ENCODE measurements at places on chromosomes 11 and 22. TPM values are rescaled to one million over a fixed set of nuclear protein-coding genes. Genes with fewer than 3 reads are reported as not detected.
A peak's percentile ranks its signal among the peaks of the same experiment; 100 is the strongest.

DNA sequence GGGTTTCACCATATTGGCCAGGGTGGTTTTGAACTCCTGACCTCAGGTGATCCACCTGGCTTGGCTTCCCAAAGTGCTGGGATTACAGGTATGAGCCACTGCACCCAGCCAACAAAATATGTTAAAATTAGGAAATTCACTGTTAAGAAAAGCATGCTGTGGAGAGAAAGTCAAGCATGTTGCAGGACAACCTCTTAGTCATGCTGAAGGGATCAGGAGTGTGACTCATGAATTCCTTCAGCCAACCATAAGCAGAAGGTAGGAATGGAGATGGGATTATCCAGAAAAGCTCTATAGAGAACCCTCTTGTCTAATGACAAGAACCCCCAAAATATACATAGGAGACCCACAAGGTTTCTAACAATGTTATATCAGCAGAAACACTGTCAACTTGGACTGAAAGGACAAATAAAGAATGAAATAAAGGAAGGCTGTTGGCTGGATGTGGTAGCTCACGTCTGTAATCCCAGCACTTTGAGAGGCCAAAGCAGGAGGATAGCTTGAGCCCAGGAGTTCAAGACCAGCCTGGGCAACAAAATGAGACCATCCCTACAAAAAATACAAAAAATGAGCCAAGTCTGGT, 16.0 kb downstream of the MRTFA start:
- no peak for DNase-seq

- DNase-seq = no peak
Measured at GRCh38 chr11:65896034-65896999, 3.9 kb downstream of the FOSL1 start.

DNA sequence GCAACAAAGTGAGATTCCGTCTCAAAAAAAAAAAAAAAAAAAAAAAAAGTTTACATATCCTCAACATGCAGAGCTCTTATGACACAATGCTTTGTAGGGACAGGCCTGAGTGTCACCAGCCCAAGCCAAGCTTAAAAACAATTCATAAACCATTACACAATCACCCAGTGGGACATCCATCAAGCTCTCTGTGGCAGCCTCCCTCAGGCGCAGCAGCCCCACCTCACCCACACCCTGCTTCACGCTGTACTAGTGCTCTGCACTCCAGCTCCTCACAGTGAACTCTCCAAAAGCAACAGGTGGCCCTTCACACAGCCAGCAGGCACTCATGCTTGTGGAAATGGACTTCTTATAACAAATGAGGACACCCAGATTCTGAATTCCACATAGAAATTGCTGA, 3.5 kb upstream of the FOXRED2 start:
- no peak for DNase-seq

DNA sequence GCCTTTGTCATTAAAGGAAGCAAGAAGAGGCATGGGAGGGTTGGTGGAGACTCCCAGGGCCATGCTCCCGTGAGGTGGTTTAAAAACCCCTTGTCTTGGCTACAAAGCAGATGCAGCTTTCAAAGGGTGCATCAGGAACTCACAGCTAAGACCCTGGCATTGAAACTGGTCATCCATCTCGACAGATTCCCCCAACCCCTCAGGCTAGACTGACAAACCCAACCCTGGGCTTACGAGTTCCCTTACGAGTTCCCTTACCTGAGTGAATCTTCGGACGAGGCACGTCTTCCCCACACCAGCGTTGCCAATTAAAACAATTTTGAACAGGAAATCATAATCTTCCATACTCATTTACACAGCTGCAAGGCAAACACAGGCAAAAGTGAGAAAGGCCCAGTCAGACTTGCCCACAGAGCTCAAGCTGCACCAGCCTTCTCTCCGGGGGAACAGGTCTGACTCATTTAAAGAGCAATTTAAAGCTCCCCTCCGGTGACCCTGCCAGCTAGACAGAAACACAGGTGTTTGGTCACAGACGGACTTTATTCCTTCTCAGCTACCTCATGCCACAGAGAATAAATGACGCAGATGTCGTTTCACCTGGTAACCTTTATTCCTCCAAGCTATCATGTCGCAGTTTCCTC, 74.6 kb downstream of the RAB30 start:
- DNase-seq = peak; percentile 80

DNA sequence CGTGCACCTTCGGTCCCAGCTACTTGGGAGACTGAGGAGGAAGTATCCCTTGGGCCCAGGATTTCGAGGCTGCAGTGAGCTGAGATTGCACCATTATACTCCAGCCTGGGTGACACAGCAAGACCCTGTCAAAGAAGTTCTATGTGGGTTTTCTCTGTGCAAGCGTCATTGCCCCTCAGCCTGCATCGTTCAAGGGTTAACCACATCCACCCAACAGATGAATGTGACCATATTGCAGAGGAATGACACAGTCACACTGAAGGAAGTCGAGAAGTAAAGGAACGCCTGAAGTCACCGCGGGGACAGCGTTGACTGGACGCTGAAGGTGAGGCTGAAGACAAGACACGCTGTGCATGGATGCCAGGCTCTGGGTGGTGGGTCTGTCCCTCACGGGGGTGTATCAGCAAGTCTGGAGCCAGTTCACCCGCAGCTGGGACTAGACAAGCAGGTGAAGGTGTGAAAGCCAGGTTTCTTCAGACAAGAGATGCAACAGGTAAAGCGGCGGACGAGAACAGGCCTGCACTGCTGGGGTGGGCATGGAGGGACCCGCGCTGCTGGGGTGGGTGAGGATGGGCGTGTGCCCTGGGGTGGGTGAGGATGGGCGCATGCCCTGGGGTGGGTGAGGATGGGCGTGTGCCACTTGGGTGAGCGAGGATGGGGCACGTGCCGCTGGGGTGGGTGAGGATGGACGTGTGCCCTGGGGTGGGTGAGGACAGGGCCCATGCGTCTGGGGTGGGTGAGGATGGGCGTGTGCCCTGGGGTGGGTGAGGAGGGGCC, 36.5 kb upstream of the TOLLIP start:
- no peak for DNase-seq

DNA sequence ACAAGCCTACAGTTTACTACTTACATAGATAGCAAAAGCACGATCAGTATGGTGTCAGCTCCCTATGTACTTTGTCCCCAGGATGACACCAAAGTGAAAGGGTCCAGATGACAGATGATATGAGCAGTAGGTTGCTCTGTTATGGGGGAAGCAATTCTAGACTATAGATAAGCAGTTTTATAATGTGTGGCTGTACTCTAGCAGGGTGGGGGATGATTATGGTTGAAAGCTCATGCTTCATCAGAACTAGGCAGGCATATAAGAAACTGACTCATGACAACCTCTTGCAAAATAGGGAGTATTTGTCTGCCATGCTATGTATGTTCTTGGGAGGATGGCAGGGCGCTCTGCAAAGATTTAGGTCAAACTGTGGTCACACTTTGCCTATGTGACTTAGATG, 158.2 kb upstream of the ZBED5 start:
- no peak for DNase-seq

GRCh38 chr11:79174045-79175008, 266.5 kb downstream of the TENM4 start:
- DNase-seq = no peak

- no peak for DNase-seq
Measured at GRCh38 chr22:39819429-39819828, 74.1 kb downstream of the ENTHD1 start.

- DNase-seq = no peak
Measured at GRCh38 chr22:19398206-19398605, 33.3 kb downstream of the HIRA start.

DNA sequence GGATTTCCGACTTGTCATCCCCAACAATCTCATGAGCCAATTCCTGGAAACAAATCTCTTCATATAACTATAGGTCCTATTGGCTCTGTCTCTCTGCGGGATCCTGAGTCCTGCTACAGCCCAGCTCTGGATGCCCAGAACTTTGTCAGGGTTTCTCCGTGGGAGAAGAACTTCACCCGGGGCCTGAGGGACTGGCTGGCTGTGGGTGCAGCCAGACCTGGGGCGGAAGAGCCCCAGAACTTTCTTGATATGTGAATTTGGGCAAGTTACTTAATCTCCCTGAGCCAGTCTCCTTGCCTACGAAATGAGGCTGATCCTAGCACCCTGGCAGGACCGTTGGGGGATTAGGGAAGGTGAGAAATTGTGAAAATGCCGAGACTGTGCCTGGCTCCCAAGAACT, 6.6 kb upstream of the TRIM29 start:
- DNase-seq = no peak

DNA sequence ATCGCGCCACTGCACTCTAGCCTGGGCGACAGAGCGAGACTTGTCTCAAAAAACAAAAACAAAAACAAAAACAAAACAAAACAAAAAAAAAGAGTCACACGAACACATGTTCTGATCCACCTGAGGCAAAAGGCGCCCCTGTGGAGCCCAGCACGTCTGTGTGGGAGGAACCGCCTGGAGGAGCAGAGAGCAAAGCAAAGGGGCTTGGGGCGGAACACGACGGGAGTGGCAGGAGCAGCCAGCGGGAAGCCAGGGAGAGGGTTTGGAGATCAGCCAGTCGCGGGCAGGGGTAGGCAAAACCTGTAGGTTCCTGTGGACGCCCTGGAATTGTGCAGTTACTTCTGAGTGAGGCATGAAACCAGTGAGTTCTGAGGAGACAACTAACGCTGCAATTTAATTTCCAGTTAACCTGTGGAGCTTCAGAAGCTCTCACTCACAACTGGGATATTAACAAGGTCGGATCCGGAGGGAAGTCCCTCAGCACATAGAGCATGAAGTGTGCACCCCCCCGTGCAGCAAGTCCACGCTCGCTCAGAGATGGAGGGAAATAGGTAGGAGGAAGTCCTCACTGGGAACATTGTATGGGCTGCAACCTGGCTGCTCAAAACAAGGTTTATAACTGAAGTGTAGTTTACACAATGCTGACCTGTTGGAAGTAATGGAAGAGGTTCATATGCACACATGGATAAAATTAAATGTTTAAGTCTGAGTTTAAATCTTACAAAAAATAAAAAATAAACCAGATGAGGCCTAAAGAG, 13.2 kb upstream of the USP18 start:
- no peak for DNase-seq

- DNase-seq = no peak
Measured at GRCh38 chr22:44759430-44760310, 7.3 kb downstream of the ARHGAP8 start.

GRCh38 chr11:22556381-22556780, 69.2 kb downstream of the FANCF start:
- no peak for DNase-seq

DNA sequence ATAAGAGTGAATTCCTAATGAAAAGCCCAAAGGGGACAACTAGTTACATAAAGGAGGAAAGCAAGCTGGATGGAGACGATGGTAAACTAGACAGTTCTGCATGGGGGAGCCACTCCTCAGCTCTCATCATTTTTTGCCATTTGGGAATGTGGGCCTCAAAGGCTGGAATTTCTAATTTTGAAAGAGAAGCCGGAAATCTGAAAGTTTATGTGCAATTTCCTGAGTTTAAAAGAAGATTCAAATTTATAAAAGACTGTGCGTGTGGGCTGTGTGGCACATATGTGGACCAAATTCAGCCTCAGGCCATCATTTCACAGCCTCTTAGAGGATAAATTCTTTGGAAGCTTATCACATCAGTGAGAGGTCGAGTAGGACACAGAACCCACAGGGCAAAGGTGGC, 18.3 kb upstream of the CRY2 start:
- DNase-seq = no peak

- DNase-seq = no peak
Measured at GRCh38 chr11:7170431-7170830, 81.3 kb upstream of the SYT9 start.

GRCh38 chr11:116109228-116109627, 605.0 kb upstream of the CADM1 start:
- DNase-seq = no peak

- DNase-seq = no peak
Measured at GRCh38 chr11:96949464-96949863, 559.7 kb downstream of the JRKL start.

Gene GDPD4
- not detected for total RNA-seq

Gene POU2AF1
- 3.7 TPM for total RNA-seq

Gene MALAT1
- total RNA-seq = 21,668 TPM

Gene RGL4
- total RNA-seq = 1.1 TPM

Gene MMP12
- total RNA-seq = not detected

Gene MS4A8
- total RNA-seq = 22.9 TPM

Gene MGAT3
- total RNA-seq = 1.2 TPM

Gene ANO5
- 15.2 TPM for total RNA-seq

Gene CD3G
- 5.4 TPM for total RNA-seq

Gene NTM
- total RNA-seq = 2.1 TPM

Gene DDTL
- total RNA-seq = not detected

Gene SLC43A1
- total RNA-seq = 30.4 TPM

Measured in transverse colon (tissue), 4 donors.